ENCODE measurements at places on chromosomes 11 and 22.

- peak; percentile 67 for DNase-seq
Observed at GRCh38 chr11:64245797-64246620, 734 bp downstream of the PPP1R14B start.

DNA sequence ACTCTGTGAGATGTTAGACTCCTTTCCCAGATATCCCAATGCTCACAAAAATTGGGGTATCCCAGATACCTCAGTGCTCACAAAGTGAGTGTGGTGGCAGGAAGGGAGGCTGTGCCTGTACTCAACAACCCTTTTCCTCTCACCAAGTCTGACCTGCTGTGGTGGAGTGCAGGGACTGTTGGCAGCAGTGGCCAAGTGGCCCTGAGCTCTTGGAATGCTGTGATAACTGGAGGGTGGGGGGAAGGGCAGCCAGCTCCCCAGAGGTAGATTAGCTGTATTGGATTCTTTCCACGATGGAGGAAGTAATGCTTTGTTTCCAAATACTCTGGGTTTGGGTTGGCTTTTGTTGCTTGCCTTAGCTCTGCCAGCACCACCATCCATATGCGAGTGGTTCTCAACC lies 46.0 kb upstream of the OR9Q1 start:
- DNase-seq = no peak

DNA sequence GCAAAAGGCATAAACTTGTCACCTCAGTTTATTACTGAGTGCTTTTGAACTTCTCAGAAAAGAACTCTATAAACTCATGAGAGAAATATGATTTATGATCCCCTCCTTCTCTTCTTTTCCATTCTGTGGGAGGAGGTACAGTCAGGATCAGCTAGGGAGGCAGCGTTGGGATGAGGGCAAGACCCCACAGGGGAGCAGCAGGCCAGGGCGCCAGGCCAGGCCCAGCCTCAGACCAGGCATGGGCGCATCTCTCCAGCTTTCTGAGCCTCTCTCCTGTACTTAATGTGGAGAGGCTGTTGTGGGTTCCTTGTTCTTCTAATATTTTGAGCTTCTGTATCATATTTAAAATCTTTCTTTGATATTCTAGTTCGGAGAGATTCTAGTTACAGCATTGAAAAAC lies 71.7 kb downstream of the C22orf31 start:
- no peak for DNase-seq

GRCh38 chr11:46669711-46670139 lies 30.7 kb downstream of the ARHGAP1 start:
- no peak for DNase-seq

- DNase-seq = no peak
Observed at GRCh38 chr11:111770581-111771134, 4.5 kb upstream of the PPP2R1B start.

GRCh38 chr11:121240650-121241303 lies 51.8 kb upstream of the SC5D start:
- no peak for DNase-seq

DNA sequence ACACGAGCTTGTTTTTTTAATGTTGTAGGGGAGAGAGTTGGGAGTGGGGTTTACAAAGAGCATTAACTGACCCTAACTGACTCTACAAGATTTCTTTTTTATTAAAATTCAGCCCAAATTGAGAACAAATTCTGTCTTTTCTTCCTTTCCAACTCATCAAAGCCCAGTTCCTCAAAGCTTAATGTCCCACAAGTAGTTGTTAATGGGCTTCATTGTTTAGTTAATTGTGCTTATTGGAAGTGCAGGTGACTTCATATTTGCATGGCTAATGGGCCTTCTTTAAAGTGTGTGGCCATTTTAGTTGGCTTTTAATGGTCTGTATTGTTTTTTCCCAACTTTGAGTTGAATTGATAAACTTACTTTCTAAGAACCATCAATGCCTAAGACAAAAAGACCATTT lies 39.8 kb downstream of the MPPED2 start:
- no peak for DNase-seq

- DNase-seq = no peak
Observed at GRCh38 chr22:43681731-43682360, 130.3 kb downstream of the EFCAB6 start.

Measured in activated naive CD8-positive, alpha-beta T cell treated with anti-CD3 and anti-CD28 coated beads, Interleukin-2, amount 50 U/mL, for 16 hours (primary cell).